Activated CD8-positive, alpha-beta T cell treated with anti-CD3 and anti-CD28 coated beads, Interleukin-2, amount 10 ng/mL, durations not matched to agents 7 days and 5 days (primary cell): ENCODE measurements at places on chromosomes 3 and 15. TPM values are rescaled to one million over a fixed set of nuclear protein-coding genes. Genes with fewer than 3 reads are reported as not detected.

GRCh38 chr3:114411811-114412803 lies 118.3 kb downstream of the TIGIT start:
- DNase-seq: no peak
- H3K4me1 ChIP-seq: peaks cover 2% of the 10 kb centered on the region
- no peak overlapping the region for H3K27ac ChIP-seq
- H3K4me3 ChIP-seq: no peak overlapping the region
- no peaks in the 10 kb centered on the region for H3K27me3 ChIP-seq

DNA sequence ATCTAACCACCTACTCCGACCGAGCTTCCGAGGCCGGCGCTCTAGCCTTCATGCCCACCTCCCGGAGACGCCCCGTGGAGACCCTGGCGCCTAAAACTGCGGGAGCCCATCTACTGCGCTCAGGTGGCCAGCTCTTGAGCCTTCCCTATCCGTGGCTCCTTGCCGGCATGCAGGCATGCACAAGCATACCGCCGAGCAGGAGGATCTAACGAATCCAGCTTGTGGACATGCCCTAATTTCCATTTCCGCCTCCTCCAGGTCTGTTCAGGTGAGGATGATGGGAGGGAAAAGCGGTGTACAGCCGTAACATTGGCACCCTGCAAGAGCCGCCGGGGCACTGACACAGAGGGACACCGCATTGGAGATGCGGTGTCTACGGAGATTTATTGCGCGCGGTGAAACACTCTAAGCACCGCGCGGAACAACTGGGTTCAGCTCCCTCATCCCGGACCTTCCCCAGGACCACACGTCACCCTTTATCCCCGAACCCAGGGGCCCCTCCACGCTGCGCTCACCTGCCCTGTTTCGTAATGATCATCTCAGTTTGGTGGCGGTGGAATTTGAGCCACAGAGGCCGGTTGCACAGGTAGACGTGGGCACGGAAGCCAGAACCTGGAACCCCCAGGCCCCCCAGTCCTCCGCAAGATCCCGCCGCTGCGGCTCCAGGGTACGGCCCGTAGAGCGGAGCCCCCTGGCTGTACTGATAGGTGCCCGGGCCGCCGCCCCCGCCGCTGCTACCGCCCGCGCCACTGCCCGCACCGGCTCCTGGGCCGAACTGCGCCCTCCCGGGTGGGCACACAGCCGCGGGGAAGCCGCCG lies 1.0 kb downstream of the EOMES start:
- peak overlapping the region; percentile 20 for H3K27ac ChIP-seq
- H3K4me3 ChIP-seq: peak overlapping the region; percentile 75
- peaks cover 66% of the 10 kb centered on the region for H3K27me3 ChIP-seq
- peaks cover 30% of the 10 kb centered on the region for H3K4me1 ChIP-seq
- DNase-seq: no peak

GRCh38 chr3:71163198-71163918 lies 420.2 kb downstream of the FOXP1 start:
- peaks cover 37% of the 10 kb centered on the region for H3K36me3 ChIP-seq
- DNase-seq: no peak

The SNRPN gene
- 54.2 TPM for total RNA-seq

The LRRC49 gene
- total RNA-seq: not detected

The PLSCR5 gene
- total RNA-seq: not detected
